ENCODE measurements at places on chromosomes 1 and 21.

DNA sequence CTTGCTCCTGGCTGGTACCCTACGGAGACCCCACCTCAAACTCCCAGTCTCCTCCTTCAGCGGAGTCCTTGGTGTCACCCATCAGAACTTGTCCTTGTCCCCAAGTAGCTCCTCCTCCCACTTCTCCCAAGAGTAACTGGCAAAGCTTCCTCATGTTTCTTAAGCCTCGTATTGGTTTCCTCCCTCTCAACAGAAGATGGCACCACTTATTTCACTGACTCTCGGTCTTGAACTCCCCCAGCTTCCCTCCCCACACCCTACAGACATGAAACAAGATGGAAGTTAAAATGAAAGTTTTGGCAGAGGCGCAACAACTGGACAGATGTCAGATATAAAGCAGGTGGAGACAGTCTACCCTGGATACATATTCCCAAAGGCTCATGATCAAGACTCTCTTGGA is 13.4 kb downstream of the RAB7B start:
- DNase-seq = no peak

DNA sequence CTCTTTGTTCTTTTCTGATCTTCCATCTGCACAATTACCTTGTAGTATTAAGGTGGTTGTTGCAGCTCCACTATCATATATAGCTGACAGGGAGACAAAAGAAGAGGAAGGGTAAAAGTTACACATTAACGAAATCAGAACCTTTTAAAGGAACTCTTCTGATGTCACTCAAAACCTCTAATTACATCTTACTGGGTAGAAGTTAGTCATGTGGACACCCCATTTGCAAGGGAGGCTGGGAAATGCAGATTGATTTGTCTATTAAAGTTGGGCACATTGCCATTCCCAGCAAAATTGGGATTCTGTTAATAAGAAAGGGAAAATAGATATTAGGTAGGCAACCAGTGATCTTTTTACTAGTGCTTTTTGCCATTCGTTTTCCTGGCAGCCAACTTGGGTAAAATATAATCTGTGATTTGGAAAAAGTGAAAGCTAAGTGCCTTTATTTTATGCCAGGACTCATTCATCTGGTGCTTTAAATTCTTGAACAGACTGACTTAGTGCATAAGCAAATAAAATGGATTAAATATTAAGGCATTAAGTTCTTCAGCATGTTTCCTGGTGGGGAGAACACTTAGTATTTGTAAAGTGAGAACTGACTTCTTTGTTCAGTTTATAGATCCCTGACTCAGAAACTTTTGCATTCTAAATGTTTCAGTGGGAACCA is 71.3 kb downstream of the DNM3 start:
- no peak for DNase-seq

DNA sequence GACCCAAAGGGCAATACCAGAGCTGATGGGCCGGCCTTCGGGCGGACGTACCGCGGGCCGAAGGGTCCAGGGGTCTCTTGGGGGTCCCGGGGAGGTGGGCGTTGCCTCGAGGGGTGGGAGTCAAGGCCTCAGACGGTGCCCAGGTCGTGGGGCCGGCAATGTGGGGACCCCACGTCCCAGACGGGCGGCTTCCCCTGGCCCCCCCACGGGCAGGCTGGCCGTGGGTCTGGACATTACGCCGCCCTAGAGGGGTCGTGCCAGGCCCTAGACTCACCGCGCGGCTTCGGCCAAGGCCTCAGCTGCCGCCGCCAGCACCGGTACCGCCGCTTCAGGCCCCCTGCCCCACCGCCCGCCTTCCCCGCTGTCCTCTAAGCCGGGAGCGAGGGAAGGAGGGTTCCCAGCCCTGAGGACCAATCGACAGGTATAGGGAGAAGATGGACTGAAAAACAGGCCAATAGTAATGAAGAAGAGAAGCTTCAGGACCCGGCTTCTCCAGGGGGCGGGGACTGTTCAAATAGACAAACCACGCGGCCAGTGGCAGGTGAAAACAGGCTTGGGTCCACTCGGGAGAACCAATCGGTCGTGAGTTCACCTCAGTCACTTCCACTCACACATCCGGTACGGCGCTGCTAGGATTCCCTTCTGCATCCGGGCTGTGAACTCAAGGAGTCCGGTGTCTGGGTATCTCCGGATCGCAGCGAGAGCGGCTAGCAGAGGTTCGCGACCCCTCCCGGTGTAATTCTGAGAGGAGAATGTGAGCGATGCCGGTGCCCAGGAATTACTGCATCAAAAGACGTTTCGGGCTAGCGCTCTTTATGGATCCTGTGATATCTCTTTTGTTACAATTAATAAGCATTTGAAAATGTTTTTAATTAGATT is at the start of gene MTOR:
Gene MTOR (minus strand): TSS at position 381 of the 879 bp plus-strand sequence. CDS start 3,142 bp downstream, outside the sequence.
- peak; percentile 99 for DNase-seq

DNA sequence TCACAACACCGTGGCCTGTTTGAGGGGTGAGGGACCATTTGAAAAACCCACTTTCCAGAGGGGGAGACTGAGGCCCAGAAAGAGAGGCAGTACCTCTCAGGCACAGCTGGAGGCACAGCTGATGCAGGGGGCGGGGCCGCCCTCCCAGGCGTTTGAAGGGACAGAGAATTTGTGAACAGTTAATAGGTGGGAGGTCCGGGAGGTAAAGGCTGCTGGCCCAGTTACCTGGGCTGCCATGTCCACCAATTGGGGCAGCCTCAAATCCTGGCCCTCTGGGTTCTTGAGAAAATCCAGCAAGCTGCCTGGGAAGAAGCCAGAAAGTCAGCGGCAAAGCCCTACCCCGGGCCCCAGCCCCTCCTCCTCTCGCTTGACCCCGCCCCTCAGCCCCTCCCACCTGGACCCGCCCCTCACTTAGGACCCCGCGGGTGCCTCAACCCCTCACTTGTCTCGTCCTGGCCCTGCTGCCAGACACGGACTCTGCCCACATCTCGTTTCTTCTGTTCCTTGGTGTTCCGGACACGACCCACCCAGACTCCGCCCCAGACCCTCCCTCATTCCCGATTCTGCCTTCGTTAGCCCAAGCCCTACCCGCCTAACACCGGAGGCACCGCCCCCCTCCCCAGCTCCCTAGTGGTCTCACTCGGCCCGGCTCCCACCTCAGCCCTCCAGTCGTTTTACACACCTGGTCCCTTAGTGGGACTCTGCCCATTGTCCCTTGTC is 10.8 kb upstream of the AHDC1 start:
- DNase-seq = no peak

GRCh38 chr1:150161747-150162581 is 12.2 kb downstream of the PLEKHO1 start:
- DNase-seq = no peak

- DNase-seq = no peak
Measured at GRCh38 chr1:230271300-230272035, 154.7 kb downstream of the PGBD5 start.

DNA sequence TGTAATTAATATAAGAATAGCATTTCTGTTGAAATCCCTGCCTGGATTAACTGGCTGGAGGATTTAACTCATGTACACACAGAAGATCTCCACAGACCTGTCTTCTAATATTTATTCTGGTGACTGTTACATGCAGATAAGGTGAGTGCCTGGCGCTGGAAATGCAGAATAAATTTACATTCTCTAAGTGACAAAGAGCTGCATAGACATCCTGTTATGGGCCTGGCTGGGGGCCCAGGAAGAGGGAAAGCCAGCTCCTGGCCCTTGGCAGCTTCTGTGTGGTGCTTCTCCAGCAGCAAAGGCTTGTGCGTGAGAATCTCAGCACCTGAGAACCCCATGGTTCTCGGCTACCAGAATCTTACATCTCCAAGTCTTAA is 446.6 kb downstream of the PTPRU start:
- no peak for DNase-seq

DNA sequence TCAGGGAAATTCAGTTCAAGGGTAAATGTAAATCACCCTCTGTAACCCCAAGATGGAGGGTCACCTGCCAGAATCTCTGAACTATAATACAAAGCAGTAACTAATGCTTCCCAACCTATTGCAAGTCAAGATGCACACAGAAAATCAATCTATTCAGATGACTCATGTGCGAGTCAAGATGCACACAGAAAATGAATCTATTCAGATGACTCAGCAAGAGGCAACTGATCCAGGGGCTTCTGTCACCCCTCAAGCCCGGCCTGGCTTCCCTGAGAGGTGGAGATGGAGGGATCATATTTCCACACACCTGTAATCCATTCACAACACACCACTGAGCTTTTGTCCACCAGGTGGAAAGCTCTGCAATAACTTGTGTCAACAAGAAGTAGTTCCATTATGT is 17.4 kb upstream of the HIVEP3 start:
- DNase-seq = no peak

GRCh38 chr1:16141573-16142336 is 14.1 kb downstream of the EPHA2 start:
- no peak for DNase-seq

DNA sequence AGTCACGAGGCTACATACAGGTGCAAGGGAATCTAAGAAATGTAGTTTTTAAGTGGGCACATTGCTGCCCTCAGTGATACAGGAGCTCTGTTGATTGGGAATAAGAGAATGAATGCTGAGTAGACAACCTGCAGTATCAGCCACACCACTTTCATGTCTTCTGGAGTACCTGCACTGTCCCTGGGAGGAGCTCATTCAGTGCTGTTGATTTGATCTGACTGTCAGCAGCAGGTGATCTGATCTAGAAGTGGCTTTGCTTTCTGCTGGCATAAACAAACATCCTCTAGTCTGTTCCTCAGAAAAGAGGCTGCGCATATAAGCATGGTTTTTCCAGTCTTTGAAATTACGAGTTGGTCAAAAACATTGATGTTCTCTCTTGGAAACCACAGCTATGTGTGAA is 35.5 kb upstream of the LRRC52 start:
- no peak for DNase-seq

DNA sequence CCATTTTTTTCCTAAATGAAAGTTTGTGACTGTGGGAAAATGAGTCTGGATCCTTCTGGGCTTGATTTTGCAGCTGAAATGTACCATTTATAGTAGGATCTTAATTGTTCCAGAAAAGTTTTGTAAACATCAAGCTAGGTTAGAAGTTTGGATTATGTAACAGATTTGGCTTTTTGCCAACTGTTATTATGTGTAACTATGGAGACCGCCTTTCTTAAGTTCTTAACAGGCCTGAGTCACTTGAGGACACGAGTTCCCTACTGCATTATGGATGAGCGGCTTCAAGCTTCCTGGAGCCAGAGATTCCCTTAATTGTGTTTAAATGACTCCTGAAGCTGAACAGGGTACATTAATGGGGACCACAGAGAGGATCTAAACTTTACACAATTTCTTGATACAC is 22.2 kb downstream of the SLC25A33 start:
- DNase-seq = peak; percentile 53

- DNase-seq = peak; percentile 19
Measured at GRCh38 chr1:89454845-89455521, 69.6 kb upstream of the LRRC8B start.

GRCh38 chr1:7250176-7250575 is 464.9 kb downstream of the CAMTA1 start:
- no peak for DNase-seq

DNA sequence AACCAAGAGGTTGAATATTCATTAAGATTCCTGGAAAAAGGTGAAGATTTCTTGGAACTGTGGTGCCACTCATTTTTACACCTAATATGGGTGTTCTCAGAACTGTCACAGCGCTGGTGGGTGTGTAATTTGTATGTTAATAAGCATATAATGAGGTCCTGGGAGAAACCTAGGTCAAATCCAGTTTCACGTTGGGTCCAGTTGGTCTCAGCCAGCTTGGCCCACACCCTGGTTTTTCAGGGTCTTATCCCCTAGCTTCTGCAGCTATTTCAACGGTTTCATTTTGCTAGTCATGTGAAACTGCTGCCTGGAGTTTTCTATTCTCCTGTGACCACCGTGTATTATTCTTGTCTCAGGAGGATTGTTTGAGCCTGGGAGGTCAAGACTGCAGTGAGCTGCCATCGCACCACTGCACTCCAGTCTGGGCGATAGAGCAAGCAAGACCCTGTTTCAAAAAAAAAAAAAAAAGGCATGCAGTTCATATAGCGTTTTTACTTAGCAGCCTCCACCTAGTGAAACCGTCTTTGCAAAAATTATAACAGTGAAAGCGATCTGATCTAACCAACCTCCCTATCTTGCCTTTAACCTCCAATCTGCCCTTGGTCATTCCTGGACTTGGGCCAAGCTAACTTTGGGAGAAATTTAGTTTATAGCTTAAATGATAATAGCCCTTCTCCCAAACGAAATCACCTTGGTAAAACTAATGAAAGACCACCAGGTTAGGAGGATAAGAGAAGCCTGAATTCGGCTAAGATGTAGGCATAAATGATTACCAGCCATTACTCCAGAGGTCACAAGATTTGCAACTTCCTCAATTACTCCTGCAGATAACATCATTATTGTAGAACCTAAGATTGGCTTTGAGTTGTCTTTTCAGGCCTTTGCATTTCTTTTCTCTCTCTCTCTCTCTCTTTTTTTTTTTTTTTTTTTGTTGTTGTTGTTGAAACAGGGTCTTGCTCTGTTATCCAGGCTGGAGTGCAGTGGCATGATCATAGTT is 44.0 kb downstream of the PTAFR start:
- DNase-seq = no peak

- no peak for DNase-seq
Measured at GRCh38 chr1:1079408-1080121, 5.5 kb upstream of the RNF223 start.

- DNase-seq = no peak
Measured at GRCh38 chr1:109882288-109883245, 28.1 kb upstream of the CSF1 start.

DNA sequence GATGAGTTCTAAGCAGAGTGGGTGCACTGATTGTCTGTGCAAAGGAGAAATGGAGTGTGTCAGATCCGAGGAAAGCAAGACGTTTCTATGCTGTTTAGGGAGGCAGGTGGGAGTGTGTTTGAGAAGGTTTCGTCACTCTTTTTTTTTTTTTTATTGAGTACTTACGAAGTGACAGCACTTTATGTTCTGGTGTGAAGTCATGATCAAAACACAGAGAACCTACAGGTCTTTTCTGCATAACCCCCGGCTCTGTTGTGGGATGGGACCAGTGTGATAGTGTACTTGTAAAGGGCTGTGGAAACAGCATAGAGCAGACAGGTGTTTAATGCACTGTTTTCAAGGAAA is 26.7 kb downstream of the MIA3 start:
- no peak for DNase-seq

DNA sequence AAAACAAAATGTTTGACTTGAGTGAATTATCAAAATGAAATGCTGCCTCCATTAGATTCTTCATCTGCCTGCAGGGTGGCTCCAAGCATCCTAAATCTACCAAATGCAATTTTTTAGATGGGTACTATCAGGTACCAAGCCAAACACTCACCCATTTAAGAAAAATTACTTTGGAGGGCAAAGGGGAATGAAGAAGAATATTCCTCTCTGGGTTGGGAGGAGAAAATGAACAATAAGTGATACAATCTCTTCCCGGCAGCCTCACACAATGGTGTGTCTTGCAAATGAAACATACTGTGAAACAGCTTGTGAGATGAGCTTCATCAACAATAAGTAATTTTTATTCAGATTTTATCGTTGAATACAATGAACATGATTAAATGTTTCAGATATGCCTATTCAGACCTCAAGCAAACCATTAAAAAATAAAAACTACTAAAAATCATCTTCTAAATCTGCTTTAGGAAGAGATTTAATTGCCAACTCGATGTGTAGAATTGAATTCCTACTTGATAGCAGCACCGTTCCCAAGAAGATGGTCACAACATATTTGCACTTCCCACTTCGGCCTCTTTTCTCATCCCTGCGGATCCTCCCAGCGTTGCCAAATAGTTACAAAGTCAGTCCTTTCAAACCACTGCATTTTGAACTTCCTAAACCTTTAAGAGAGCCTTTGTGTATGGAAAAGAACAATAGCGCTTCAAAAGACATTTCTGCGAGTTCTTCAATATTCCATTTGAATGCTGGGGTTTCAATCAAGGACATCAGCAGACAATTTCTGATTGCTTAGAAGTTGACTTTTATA is 2.7 kb downstream of the DAB1 start:
- DNase-seq = no peak
